Neural crest cell (in vitro differentiated cells): ENCODE measurements at places on chromosomes 7 and 10.

DNA sequence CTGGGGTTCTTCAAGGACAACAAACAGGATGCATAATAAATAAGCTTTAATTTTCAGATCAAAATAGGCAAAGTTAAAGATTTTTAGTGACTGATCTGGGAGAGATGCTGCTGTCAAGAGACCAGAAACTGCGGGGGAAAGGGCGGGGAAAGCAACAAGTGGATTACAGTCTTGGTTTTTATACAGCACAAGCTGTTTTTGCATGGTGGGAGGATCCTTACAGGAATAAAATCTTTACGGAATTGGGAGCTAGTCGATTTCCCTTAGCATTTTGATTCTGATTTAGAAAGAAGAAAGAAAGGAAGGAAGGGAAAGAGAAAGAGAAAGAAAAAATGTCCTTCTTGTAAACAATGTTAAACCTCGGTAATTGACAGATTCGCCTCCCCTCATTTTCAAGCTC is 242.3 kb upstream of the SP8 start:
- peak overlapping the region; percentile 93 for H3K27ac ChIP-seq
- peak overlapping the region; percentile 64 for H3K4me3 ChIP-seq
- H3K4me1 ChIP-seq: peaks cover 75% of the 10 kb centered on the region
- no peaks in the 10 kb centered on the region for H3K27me3 ChIP-seq
- H3K36me3 ChIP-seq: no peaks in the 10 kb centered on the region

DNA sequence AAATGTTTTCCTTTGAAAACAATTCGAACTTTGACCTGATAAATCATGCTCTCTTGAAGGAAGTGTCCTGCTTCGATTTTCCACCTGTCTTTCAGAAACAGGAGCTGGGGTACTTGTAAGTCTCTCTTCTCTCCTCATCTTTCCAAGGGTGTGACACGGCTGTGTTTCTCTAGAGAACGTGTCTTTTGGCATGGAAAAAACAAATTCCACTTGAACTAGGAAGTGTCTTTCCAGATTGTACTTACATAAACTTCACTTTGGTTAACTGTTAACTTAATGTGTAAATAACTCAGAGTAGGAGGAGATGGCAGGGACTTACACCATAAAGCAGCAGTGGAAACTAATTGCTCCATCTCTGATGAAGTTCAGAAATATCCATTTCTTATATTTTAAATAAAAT is 4.2 kb upstream of the CALCR start:
- peaks cover 25% of the 10 kb centered on the region for H3K4me1 ChIP-seq
- H3K36me3 ChIP-seq: no peaks in the 10 kb centered on the region
- DNase-seq: no peak
- H3K27me3 ChIP-seq: peaks cover 54% of the 10 kb centered on the region
- H3K27ac ChIP-seq: no peak overlapping the region

- no peak overlapping the region for H3K27ac ChIP-seq
- peaks cover 3% of the 10 kb centered on the region for H3K36me3 ChIP-seq
- no peaks in the 10 kb centered on the region for H3K4me1 ChIP-seq
- no peak for DNase-seq
These were observed 38.2 kb upstream of the SLC26A4 start for GRCh38 chr7:107622429-107622828.

DNA sequence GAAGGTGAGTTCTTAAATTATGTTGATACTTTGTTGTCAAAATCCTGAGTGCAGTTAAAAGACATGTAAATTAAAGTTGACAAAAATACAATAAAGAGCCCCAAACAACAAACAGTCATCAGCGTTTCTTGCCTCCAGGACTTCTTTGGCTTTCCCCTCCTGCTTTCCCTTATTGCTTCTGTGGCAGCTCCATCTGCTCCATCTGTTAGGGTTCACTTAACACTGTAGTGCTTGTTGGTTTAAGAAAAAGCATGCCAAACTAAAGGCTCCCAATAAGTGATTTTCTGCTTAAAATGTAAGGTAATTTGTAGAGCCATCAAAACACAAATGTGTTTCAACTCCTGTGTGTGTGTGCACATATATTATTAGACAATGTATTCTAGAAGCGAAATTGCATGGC is 254.3 kb upstream of the GNAI1 start:
- no peaks in the 10 kb centered on the region for H3K36me3 ChIP-seq
- no peaks in the 10 kb centered on the region for H3K4me1 ChIP-seq
- H3K4me3 ChIP-seq: no peak overlapping the region
- no peak for DNase-seq
- no peak overlapping the region for H3K27ac ChIP-seq
- H3K27me3 ChIP-seq: no peaks in the 10 kb centered on the region

- no peaks in the 10 kb centered on the region for H3K27me3 ChIP-seq
- H3K27ac ChIP-seq: no peak overlapping the region
- DNase-seq: no peak
- peaks cover 5% of the 10 kb centered on the region for H3K4me1 ChIP-seq
- peaks cover 13% of the 10 kb centered on the region for H3K36me3 ChIP-seq
These were observed 23.4 kb downstream of the HYCC1 start for GRCh38 chr7:22990588-22990949.

DNA sequence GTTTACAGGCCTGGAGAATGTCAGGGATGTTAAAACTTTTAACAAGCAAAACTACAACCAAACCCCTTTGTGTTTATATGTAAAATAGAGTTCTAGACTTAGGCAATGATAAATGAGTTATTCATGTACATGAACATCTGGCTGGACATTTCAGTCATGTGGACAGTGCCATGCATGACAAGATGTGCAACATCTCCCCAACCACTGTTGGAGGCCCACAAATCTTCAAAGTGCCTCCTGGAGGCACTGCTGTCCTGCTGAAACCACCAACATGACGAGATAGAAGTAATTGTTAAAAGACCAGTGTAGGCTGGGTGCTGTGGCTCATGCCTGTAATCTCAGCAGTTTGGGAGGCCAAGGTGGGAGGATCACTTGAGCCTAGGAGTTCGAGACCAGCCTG is 18.4 kb downstream of the PPIA start:
- H3K36me3 ChIP-seq: no peaks in the 10 kb centered on the region
- H3K27me3 ChIP-seq: no peaks in the 10 kb centered on the region
- no peak overlapping the region for H3K27ac ChIP-seq
- no peaks in the 10 kb centered on the region for H3K4me1 ChIP-seq
- H3K4me3 ChIP-seq: no peak overlapping the region

DNA sequence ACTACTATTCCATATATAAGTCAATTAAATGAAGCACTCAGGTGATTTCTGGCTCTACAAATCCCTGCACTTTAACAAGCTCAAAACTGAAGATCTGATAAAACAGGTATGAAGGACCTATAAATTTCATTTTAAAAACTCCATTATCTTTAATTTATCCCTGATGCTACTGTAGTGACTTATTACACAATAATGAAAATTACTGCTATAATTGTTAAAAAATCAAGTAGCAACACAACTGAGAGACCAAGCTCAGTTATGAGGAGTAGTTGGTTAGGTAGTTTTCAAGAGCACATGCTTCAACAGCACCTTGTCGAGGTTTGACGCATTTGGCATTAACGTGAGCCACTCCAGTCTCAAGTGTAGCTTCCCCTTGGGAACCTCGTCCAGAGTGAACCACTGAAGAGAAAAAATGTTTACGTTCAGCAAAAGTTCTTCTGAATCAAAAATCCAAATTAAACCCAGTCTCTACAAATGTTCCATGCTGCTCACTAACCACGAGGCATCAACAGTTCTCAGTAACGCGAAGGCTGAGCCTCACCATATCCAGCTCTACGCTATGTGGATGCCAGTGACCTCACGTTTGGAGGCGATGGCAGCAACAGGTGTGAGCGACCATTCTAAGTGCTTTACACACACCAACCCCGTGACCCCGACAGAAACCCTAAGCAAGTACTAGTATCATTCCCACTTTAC is 55.3 kb upstream of the NCAPG2 start:
- no peak overlapping the region for H3K27ac ChIP-seq
- no peaks in the 10 kb centered on the region for H3K4me1 ChIP-seq
- DNase-seq: no peak
- H3K36me3 ChIP-seq: peaks cover 32% of the 10 kb centered on the region
- H3K27me3 ChIP-seq: no peaks in the 10 kb centered on the region
- H3K4me3 ChIP-seq: no peak overlapping the region

GRCh38 chr7:94511718-94512117 is 2.1 kb downstream of the CASD1 start:
- H3K4me1 ChIP-seq: peaks cover 57% of the 10 kb centered on the region
- H3K4me3 ChIP-seq: peak overlapping the region; percentile 90
- no peak for DNase-seq
- no peaks in the 10 kb centered on the region for H3K27me3 ChIP-seq
- no peaks in the 10 kb centered on the region for H3K36me3 ChIP-seq

- H3K27ac ChIP-seq: no peak overlapping the region
- peaks cover 29% of the 10 kb centered on the region for H3K4me1 ChIP-seq
- H3K4me3 ChIP-seq: no peak overlapping the region
These were observed 60.2 kb upstream of the COMTD1 start for GRCh38 chr10:75295868-75296441.

- no peaks in the 10 kb centered on the region for H3K4me1 ChIP-seq
- H3K27me3 ChIP-seq: peaks cover 23% of the 10 kb centered on the region
These were observed 169.9 kb downstream of the RNF133 start for GRCh38 chr7:122528879-122529481.

DNA sequence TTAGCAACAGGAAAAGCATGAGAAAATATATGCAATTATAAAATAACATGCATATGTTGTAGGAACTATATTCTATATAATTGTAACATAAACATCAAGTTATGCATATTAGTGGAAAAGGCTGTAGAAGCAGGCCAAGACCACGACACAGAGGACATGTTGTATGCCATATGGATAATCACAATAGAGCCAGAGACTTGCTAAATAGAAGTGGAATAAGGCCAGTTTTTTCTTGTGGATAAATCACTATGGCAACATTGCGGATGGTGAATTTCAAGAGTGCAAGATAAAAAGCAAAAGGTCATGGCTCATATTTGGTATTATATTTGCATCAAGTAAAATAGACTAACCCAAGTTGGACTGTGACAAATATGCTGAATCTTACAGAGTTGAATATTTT is 93.0 kb downstream of the PCDH15 start:
- DNase-seq: no peak
- peaks cover 2% of the 10 kb centered on the region for H3K36me3 ChIP-seq
- no peak overlapping the region for H3K27ac ChIP-seq
- no peak overlapping the region for H3K4me3 ChIP-seq

GRCh38 chr7:150356265-150356897 is 12.2 kb upstream of the REPIN1 start:
- H3K27ac ChIP-seq: no peak overlapping the region
- no peak for DNase-seq
- H3K27me3 ChIP-seq: peaks cover 2% of the 10 kb centered on the region
- H3K36me3 ChIP-seq: no peaks in the 10 kb centered on the region

DNA sequence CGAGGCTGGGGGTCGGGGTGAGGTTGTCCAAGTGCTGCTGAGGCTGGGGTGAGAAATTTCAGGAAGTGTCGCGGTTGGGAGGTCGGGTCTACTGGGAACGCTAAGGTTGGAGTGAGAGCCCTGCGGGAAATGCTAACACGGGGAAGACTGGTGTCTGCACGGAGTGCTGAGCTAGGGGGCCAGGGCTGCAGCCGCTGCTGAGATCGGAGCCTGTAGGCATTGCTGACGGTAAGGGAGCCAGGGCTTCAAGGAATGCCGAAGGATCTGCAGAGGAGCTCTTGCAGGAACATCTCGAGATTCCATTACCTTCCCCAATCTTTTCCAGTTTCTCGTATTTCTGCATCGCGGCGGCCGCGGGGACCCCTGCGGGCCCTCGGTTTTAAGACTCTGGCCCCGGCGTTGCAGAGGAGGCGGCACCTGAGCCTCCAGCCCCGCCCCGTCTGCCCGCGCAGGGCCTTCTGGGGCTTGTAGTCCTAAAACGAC is at the start of gene CDK5:
Gene CDK5, minus strand, starts transcription at position 392 of the 483 bp plus-strand sequence. Its CDS starts 49 bp downstream, at position 343.
- H3K27me3 ChIP-seq: peaks cover 2% of the 10 kb centered on the region
- DNase-seq: no peak
- peak within 1 kb of the TSS; percentile 95 for H3K27ac ChIP-seq
- H3K4me3 ChIP-seq: peak within 1 kb of the TSS; percentile 96

GRCh38 chr10:112752288-112752687 is 197.8 kb upstream of the TCF7L2 start:
- peaks cover 2% of the 10 kb centered on the region for H3K36me3 ChIP-seq
- no peaks in the 10 kb centered on the region for H3K27me3 ChIP-seq
- DNase-seq: no peak
- H3K4me3 ChIP-seq: no peak overlapping the region

- H3K4me1 ChIP-seq: no peaks in the 10 kb centered on the region
- no peaks in the 10 kb centered on the region for H3K27me3 ChIP-seq
- no peaks in the 10 kb centered on the region for H3K36me3 ChIP-seq
- no peak overlapping the region for H3K4me3 ChIP-seq
- DNase-seq: no peak
These were observed 130.3 kb downstream of the SRI start for GRCh38 chr7:88089561-88089960.

- no peaks in the 10 kb centered on the region for H3K36me3 ChIP-seq
- no peak overlapping the region for H3K4me3 ChIP-seq
- H3K4me1 ChIP-seq: peaks cover 21% of the 10 kb centered on the region
- H3K27me3 ChIP-seq: no peaks in the 10 kb centered on the region
- no peak for DNase-seq
These were observed 597.3 kb downstream of the PTPRN2 start for GRCh38 chr7:157990226-157990880.

DNA sequence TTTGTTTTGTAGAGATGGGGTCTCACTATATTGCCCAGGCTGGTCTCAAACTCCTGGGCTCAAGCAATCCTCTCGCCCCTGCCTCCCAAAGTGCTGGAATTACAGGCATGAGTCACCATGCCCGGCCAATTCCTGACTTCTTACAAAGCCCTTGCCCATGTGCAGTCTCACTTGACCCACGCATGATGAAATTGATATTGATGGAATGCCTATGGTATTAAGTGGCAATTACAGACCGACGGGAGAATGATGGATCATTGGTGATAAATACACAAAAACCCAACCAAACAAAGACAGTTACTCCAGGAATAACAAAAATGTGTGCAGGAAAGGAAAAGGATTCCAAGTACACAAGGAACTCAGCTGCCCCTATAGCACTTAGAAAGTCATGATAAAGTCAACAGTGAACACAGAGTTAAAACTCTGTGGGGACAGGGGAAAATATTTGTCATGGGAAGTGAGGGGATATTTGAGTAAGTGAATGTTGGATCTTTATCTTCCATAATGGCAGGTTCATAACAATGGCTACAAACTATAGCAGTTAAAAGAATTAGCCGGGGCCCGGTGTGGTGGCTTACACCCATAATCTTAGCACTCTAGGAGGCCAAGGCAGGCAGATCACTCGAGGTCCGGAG is 21.6 kb downstream of the HIP1 start:
- no peaks in the 10 kb centered on the region for H3K27me3 ChIP-seq
- H3K4me1 ChIP-seq: peaks cover 8% of the 10 kb centered on the region
- H3K36me3 ChIP-seq: no peaks in the 10 kb centered on the region
- no peak overlapping the region for H3K27ac ChIP-seq
- no peak for DNase-seq

DNA sequence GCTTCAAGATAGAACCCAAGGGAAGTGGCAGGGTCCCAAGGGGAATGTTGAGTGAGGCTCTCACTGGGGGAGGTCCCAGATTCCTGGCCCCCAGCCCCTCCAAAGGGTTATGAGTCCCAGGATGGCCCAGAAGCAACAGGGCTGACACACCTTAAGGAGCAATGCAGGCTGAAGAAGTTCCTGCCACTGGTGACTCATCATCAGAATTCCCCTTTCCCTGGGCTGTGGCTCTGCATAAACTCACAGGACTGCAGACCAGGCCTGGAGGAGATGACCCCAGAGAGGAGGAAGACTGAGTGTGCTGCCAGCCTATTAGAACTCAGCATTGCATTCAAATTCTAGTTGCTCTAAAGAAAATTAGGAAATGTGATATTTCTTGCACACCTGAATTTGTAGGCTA is 126.7 kb downstream of the DPP6 start:
- no peak overlapping the region for H3K4me3 ChIP-seq
- DNase-seq: no peak
- peaks cover 35% of the 10 kb centered on the region for H3K27me3 ChIP-seq
- H3K36me3 ChIP-seq: no peaks in the 10 kb centered on the region

- H3K27ac ChIP-seq: no peak overlapping the region
- no peak for DNase-seq
- peaks cover 17% of the 10 kb centered on the region for H3K4me1 ChIP-seq
These were observed 38.2 kb downstream of the MKLN1 start for GRCh38 chr7:131365838-131366237.
